DMS 273 treated with DMSO at 0.1 percent for 48 hours (cell line): ENCODE measurements at places on chromosomes 6 and 20.

DNA sequence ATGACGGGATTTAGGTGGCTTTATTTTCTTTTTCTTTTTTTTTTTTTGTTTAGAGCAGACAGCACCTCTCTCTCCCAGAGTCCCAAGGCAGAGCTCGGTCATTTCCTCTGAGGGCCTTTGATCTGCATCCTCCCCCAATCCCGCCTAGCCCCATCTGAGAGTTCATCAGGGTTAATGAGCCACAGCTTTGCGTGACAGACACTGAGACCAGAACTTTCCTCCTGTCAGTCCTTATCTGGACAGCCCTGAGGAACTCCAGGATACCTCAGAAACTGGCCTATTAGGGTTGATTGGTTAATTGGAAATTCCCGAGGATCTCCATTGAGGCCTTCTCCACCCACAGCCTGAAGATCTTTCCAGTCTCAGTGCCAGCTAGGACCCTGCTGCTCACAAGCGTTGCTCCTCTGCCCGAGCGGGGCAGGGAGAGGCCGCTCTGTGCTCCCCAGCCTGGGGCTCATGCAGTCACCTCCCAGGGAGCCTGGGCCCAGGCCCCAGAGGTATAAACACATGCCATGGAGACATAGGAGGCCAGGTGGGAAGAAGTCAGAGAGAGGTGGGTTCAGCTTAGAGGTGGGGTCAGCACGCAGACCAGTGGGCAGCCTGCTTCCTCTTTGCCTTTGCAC, 1.4 kb upstream of the LRRN4 start:
- DNase-seq = no peak

DNA sequence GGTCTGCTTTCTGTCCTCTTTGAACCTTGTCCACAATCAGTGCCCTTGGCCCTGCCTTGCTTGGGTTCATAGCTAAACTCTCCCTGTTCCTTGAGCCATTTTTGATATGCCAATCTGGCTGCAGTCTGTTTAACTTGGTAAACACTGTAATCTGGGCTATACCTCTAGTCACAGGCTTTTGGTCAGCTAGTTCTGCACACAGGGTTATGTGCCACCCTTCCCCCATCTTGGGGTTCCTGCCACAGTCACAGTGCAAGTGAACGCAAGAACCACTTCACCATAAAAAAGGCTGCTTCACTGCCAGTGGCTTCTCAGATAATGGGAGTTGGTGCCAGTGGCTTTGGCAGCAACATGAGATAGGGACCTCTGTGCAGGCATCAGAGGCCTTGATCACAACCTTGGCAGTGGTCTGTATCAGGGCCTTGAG, 10.9 kb upstream of the ATRN start:
- no peak for DNase-seq

DNA sequence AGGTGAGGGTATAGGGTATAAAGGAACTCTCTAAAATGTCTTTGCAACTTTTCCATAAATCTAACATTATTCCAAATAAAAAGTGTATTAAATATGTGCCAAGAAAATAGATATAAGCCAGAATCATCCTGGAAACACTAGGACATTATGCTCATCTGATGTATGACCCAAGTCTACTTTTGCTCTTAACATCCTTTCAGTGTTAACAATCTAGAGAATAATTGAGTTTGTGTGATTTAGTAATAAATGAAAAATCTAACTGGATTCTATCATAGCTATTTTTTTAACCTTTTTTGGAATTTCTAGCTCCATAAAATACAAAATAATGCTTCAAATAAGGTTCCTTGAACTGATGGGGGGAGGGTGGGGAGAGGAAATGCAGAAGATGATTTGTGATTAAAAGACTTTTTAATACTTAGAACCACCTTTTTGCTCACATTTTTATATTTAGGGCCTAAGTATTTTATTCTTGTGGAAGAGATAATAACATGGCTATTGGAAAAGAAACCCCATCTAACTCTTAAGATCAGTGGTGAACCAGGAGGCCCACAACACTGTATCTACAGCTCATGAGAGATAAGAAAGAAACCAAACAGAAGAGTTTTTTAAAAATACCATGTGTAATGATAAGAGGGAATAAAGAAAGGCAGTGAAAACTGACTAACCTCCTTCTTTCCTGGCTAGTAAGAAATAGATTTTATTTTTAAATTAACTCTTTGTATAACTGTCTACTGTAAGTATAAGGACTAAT, 68.5 kb downstream of the PDSS2 start:
- no peak for DNase-seq

- no peak for DNase-seq
Observed at GRCh38 chr6:105170059-105170458, 9.8 kb downstream of the POPDC3 start.

GRCh38 chr6:146593986-146594385, 4.8 kb upstream of the ADGB start:
- DNase-seq = no peak

DNA sequence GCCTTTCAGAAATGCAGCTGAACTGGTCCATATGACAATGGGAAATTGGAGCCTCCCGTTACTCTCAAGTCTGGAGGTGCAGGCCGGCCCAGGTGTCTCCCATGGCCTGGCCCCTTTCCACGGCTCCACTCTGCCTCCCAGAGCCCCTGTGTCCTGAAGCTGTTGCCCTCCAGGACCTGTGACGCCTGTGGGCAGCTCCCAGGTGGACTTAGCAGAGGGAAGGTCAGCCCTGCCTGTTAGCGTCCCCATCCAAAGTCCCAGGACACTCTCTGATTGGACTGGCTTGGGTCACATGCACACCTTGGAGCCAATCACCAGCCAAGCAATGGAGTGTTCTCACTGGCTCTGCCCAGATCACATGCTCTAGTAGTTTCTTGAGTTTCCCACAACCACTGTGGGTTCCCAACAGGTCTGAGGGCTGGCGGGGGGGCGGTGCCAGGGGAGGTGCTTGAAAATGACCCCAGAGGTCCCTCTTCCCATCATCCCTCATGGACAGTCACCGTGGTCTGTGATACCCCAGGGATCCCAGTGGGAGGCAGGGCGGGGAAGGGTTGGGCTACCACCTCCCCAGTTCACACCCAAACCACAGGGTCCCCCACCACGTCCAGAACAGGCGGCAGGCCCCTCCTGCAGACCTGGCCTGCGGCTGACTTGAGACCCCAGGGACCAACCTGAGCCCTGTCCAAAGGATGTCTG, 135.6 kb downstream of the TAF4 start:
- no peak for DNase-seq

GRCh38 chr6:90154755-90155470, 141.7 kb downstream of the BACH2 start:
- no peak for DNase-seq

- no peak for DNase-seq
Observed at GRCh38 chr6:29625337-29625930, 7.5 kb downstream of the GABBR1 start.
